ENCODE measurements at places on chromosomes 16 and 17.

DNA sequence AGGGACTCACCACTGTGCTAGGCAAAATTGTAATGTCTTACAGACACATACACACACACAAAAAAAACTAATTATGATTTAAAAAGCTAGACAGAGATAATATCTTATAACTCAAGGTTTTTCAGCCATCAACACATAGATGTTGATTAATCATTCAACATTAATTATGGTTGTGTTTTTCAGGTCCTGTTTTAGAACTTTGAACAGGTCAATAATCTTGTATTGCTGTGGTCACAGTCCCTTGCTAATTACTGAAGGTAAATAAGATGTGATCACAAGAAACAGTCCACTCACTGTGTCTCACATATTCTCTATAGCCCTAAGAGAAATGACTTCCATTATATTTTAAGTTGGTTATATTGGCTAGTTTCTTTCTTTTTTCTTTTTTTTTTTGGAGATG, 32.4 kb upstream of the TENT4B start:
- DNase-seq = no peak

DNA sequence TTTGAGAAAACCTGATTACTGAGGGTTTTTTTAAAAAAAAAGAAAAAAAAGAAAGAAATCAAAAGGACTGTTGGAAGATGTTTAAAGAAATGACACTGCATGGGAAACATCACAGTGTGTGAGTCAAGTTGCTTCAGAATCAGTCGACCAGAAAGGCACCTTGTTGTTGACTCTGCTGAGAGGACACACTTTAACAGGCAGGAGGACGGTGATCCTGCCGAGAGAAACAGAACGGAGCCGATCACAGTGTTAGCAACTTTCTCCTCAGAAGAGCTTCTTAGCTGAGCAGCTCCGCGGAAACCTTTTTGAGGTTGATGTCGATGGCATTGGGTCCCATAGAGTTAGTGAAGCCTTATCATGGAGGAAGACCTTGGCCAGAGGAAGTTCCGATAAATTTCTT, 538.7 kb downstream of the RBFOX1 start:
- no peak for DNase-seq

DNA sequence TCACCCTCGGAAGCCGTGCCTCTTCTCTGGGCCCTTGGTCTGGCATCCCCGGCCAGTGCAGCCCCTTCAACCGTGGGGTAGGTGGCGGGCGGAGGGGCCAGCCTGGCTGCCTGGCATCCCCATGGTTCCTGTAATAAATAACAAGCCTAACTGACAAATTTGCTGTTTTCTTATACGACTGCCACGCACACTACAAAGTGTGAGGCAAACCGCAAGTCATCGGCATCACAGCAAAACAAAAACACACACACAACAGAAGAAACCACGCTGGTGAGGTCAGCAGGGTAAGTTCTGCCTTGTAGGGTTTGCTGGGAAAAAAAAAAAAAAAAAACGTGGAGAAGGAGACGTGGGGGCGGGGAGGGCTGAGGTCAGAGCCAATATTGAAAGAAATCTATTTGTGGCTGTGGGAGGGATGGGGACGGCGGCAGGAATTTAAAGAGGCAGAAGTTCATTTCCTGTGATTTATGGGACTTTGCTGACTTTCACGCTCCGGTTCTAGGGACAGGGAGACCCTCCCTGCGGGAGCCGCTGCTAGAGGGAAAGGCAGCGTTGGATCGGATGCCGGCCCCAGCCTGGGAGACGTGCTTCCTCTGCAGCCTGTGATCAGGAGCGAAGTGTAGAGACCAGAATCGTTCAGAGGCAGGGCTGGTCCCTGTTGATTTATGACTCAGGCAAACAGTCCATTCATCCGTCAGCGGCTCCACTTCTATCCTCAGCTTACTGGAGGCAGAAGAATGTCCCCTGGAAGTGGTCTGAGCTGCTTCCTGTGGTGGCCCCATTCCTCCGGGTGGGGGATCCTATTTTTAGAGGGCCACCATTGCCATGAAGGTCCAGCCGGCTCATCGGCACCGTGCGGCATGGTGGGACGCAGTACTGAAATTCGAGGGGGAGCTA, 162.8 kb downstream of the FOXL1 start:
- no peak for DNase-seq

- DNase-seq = no peak
Observed at GRCh38 chr17:43400943-43401717, 2.3 kb downstream of the ARL4D start.

DNA sequence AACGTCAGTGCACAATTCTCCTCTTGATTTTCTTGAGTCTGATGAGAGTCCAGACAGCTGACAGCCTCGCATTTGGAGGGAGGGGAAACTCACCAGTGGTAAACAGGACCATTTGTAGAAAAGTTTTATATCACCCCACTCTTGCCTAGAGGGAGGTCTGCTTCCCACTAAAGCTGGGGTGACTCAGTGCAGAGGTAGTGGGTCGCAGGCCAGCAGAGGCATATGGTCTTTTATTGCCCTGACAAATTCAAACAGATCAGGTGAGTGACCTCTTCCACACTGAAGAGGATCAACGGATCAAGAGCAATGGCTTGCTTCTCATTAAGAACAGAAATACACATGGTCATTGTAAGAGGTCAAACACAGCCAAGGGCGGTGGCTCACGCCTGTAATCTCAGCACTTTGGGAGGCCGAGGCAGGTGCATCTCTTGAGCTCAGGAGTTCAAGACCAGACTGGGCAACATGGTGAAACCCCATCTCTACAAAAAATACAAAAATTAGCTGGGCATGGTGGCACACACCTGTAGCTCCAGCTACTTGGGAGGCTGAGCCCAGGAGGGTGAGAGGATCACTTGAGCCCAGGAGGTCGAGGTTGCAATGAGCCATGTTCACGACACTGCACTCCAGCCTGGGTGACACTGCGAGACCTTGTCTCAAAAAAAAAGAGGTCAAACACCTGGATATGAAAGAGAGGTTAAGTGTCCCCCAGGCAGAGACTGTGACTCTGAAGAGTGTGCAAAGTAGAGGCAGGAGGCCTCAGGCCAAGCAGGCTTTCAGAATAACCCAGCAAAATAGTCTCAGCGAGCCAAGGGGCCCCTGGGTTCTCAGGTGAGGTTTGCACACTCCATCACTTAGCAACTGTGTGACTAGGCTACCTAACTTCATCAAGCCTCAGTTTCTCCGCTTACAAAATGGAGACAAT, 56.5 kb upstream of the ERN1 start:
- DNase-seq = no peak

- no peak for DNase-seq
Observed at GRCh38 chr17:38350035-38350434, 1.6 kb upstream of the SOCS7 start.

GRCh38 chr17:66446419-66446818, 144.0 kb downstream of the PRKCA start:
- no peak for DNase-seq

GRCh38 chr17:21538615-21539014, 153.7 kb upstream of the KCNJ18 start:
- no peak for DNase-seq

DNA sequence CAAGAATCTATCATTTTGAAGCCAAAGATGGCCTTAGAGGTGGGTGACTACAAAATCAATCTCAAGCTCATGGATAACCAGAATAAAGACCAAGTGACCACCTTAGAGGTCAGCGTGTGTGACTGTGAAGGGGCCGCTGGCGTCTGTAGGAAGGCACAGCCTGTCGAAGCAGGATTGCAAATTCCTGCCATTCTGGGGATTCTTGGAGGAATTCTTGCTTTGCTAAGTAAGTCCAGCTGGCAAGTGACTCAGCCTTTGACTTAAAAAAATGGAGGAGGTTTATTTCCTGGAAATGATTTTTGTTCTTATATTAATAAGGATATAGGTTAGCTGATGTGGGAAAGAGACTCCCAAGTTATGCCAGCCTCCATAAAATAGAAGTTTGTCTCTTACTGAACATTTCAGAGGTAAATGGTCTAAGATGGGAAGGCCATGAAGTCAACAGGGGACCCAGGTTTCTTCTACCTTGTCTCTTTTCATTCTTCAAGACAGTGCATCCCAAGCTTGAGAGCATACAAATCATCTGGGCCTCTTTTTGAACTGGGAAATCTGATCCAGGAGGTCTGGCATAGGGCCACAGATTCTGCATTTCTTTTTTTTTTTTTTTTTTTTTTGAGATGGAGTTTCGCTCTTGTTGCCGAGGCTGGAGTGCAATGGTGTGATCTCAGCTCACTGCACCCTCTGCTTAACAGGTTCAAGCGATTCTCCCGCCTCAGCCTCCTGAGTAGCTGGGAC, 19.8 kb upstream of the TANGO6 start:
- DNase-seq = peak; percentile 84

GRCh38 chr17:83079352-83079747, at the start of gene METRNL:
Gene METRNL (plus strand): TSS chr17:83079609. CDS start chr17:83079816, 207 bp downstream.
- peak; percentile 31 for DNase-seq

GRCh38 chr16:73047536-73048291, at the start of gene ZFHX3:
Gene ZFHX3 (minus strand): TSS chr16:73048128. CDS start chr16:72960145, 87,983 bp downstream.
- no peak for DNase-seq

GRCh38 chr17:6374761-6375312, 60.1 kb downstream of the AIPL1 start:
- no peak for DNase-seq

DNA sequence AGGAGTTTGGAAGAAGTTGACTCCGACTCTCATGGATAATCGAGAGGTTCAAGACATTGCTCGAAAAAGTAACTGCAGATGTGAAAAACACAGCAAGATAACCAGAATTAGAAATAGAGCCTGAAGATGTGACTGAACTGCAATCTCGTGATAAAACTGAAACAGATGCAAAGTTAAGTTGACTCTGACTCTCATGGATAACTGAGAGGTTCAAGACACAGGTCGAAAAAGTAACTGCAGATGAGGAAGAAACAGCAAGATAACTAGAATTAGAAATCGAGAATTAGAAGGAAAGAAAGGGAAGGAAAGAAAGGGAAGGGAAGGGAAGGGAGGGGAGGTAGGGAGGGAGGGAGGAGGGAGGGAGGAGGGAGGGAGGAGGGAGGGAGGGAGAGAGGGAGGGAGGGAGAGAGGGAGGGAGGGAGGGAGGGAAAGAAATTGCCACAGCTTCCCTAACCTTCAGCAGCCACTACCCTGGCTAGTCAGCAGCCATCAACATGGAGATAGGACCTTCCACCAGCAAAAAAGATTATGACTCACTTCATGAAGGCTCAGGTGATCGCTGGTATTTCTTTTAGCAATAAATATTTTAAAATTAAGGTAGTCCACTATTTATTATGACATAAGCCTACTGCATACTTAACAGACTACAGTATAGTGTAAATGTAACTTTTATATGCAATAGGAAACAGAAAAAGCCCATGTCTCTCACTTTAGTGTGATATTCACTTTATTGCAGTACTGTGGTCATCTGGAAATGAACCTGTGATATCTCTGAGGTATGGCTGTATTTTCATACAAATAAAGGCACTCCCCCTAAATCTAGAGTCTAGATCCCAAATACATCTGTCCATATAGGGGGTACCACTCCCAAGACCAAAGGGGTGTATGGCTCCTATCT, 68.3 kb downstream of the KANSL1 start:
- no peak for DNase-seq

- DNase-seq = no peak
Observed at GRCh38 chr16:2149630-2150417, 1.4 kb downstream of the RAB26 start.

- DNase-seq = no peak
Observed at GRCh38 chr17:33086878-33087277, 95.2 kb downstream of the SPACA3 start.

DNA sequence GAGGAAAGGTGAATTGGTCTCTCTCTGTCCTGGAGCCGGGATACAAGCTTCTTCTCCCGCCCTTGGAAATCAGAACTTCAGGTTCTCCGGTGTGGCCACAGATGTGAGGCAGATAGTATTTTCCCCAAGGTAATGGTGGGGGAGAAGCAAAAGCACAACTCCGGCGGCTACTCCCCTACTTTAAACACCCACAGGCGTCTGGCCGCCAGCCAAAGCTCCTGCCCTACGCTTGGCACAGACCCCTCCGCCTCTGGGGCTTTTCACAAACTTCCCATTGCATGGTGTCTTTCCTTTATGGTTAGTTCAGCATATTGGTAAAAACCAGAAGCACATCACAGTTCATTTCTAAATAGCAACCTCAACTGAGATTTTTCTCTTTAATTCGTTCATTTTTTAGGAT, 39.4 kb upstream of the B4GALNT2 start:
- DNase-seq = no peak

DNA sequence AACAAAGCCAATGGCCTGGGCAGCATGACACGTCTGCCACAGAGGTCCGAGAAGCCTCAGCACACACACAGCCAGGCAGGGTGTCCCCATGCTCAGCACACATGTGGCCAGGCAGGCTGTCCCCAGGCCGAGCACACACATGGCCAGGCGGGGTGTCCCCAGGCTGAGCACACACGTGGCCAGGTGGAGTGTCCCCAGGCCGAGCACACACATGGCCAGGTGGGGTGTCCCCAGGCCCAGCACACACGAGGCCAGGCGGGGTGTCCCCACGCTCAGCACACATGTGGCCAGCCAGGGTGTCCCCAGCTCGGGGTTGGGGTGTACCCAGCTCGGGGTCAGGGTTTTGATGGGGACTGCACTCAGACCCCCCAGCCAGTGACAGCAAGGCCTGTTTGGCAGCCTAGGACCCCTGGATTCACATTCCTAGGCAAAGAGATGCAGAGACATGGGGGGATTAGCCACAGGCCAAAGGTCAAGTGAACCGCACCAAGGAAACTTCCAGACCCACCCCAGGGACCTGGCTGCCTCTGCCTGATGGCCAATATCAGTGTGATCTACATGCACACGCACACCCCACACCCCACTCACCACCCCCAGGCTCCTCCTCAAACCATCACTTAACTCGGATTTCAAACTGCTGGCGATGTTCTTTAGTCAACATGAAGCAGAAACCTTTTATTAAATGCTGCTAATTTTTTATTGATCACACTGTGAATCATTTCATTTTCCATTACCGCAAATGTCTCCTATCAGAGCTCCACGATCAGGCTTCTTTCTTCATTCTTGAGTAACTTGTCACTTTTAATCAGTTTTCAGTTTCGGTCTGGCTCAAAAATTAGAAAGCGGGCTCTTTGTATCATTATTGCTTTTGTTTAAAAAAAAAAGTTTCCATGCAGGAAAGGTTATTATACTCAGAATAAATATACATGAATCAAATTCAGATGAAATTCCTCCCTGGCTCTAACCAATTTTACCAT, 111.4 kb downstream of the ZNF423 start:
- DNase-seq = no peak

GRCh38 chr17:5621026-5621425, 36.7 kb upstream of the NLRP1 start:
- no peak for DNase-seq

GRCh38 chr17:32142857-32143526, 690 bp downstream of the RHOT1 start:
- no peak for DNase-seq

Measured in fibroblast of skin of left quadriceps (primary cell).